ENCODE measurements at places on chromosomes 7 and 10.

GRCh38 chr10:93333278-93333978 is 148.7 kb downstream of the MYOF start:
- DNase-seq, result peak; percentile 71

GRCh38 chr7:99129001-99129400 is 14.9 kb downstream of the SMURF1 start:
- DNase-seq, result no peak

- DNase-seq, result no peak
These were observed 36.6 kb upstream of the BHLHA15 start for GRCh38 chr7:98174334-98175259.

GRCh38 chr10:7887174-7887816 is 69.0 kb downstream of the TAF3 start:
- DNase-seq, result no peak

- peak; percentile 44 for DNase-seq
These were observed 3.7 kb downstream of the ELOVL3 start for GRCh38 chr10:102229810-102230263.

GRCh38 chr7:150801242-150801945 is 825 bp downstream of the TMEM176A start:
- DNase-seq, result no peak

GRCh38 chr7:82715344-82715743 is 271.8 kb upstream of the CACNA2D1 start:
- no peak for DNase-seq

- DNase-seq, result no peak
These were observed 18.1 kb upstream of the CAMK2G start for GRCh38 chr10:73892310-73893030.

DNA sequence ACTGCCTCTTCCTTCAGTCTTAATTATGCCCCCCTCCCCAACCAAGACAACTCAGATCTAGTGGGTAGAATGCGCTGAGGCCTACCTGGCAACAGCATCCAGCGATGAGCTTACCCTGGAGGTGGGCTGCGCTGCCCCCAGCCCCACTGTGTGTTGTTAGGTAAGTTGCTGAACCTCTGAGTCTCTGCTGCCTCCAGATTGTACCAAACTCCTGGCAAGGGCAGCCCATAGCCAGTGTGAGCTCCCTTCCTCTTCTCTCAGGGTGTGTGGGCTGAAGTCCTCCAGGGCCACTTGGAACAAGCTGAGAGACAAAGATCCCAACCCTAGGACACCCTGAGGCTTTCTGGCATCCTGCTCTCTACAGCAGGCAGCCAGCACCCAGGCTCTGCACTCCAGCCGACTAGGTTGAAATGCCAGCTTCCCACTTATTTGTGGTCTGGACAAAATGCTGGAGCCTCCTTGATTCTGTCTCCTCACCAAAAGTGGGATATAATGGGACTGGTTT is 135.3 kb downstream of the ARHGAP22 start:
- DNase-seq, result no peak

- no peak for DNase-seq
These were observed 105.4 kb downstream of the ODAD2 start for GRCh38 chr10:27893358-27893954.

DNA sequence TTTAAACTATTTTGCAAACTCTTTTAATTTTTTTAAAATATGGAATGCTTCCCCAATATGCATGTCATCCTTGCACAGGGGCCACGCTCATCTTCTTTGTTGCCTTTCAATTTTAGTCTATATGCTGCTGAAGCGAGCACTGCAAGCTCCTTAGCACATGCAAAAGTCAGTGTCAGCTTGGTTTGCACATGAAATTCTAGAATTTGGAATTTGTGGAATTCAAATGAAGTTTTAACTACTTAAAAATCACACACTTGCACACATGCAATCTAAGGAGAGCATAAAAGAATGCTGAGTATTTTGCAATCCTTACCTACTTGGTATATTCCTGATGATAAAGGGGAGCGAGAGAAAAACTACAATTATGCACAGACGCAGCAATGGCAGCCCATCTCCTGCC is 78.3 kb upstream of the ATP6V0A4 start:
- DNase-seq, result no peak

GRCh38 chr7:90181485-90181884 is 27.2 kb downstream of the STEAP1 start:
- DNase-seq, result no peak

DNA sequence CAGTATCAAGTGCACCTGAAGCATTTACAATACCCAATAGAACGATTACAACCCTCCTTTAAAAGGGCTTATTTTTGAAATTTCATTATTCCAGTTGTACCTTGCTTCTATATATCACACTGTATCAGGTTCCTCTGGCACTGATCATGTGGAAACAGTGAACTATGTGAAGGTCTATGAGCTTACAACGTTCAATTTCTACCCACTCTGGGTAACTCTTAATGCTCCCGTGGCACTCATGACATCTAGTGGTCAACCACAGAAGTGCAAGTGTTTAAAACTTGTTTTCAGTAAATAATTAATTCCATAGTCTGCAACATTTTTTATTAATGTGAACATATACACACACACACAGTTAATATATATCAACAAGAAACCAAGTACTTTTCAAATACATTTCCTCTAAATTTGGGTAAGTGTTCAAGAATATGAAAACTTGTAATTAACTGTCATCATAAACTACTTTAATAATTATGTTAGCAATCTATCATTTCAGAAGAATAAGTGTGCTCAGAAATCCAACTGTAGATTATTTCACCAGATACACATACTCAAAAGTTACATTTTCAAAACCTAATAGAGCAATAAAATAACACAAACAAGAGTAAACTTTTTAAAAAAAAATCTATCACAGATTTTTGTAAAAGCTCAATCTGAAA is 61.0 kb downstream of the MPP7 start:
- peak; percentile 0 for DNase-seq

DNA sequence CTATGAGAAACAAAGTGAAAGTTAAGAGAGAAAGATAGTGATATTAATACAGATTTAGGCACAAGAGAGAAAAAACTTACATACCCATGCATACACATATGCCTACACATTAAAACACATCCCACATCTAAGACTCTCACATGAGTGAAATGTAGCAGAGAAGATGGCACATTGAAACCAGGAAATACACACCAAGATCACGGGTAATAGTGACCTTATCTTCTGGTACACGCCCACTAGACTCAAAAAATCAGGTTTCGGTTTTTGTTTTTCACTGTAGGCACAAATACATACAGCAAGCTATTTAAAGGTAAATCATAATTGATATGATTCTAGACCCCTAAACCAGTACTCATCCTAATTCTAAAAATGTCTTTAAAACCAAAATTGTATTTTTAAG is 225.2 kb upstream of the TAC1 start:
- DNase-seq, result no peak

DNA sequence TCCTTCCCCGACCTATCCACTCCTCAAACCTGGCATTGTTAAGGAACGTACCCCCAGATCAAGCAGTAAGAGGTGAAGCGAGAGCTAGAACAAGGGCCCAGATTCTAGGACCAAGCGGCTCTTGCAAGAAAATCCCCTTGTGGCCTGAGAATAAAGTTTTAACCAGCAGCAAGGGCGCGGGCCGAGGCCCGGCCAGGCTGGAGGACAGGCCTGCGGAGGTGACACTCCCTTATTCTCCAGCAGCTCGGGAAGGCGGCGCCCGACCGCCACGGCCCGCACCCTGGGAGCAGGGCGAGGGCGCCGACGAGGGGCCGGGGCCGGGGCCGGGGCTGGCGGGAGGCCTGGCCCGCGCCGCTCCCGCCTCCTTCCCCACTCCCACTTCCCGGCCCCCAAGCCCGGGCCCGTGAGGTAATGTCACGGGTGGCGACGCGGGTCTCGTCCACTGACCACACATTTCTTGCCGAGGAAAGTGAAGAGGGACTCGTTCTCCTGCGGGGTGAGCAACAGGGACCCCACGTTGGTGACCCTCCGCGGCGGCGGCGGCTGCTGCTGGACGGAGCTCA is 551 bp downstream of the WASL start:
- no peak for DNase-seq

DNA sequence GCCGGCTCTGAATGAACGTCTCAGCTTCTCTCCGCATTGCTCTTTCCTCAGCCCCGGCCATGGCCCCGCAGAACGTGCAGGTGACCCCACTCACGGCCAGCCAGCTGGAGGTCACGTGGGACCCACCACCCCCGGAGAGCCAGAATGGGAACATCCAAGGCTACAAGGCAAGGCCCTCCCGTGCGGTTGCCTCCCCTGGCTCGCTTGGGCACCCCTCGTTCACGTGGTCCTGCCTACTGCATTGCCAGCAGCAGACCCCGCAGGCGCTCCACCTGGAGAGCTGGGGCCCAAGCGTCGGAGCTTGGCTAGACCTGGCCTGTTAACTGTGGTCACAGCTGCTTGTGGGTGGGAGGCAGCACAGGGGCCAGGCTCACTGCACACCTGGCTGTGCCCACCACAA is 476.3 kb upstream of the FOXK1 start:
- no peak for DNase-seq

GRCh38 chr10:18217577-18217976 is 77.4 kb downstream of the CACNB2 start:
- DNase-seq, result no peak

DNA sequence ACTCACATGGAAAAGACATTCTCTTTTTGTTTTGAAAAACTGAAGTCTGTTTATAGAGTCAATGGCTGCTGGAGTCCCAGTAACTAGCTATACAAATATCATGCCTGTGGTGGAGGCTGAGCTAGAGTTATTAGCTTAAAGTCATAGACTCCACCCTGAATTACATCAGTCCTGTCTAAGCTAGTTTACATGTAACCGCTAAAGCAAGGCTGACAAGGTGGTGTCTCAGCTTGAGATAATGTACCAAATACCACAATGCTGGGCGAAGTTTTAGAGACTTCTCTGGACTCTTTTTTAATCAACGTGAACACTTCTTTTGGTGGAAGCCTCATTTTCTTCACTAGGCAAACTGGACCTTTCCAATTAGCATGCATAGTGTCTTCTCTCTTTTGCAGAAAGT is 219.4 kb downstream of the ANK3 start:
- DNase-seq, result no peak

DNA sequence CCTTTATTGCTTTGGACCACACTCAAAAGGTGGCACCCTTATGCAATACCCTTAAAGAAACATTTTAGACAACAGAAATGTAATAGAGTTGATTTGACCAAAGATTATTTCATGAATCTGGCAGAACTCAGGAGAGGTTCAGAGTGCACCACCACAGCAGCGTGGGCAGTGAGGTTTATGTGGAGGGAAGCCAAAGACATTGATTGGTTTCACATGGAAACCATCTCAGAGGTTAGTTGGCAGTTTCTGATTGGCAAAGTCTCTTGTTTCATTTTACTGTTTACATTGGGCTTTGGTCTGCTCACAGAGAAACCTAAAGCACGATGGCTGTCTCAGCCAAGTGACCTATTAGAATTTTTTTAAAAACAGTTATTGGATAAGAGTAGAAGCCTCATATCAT is 101.3 kb downstream of the SDHAF3 start:
- no peak for DNase-seq

GRCh38 chr7:5595545-5596045 is 172.0 kb upstream of the TNRC18 start:
- no peak for DNase-seq

- DNase-seq, result no peak
These were observed 166.8 kb downstream of the C1GALT1 start for GRCh38 chr7:7349156-7349555.

GRCh38 chr7:113677811-113678210 is 241.0 kb downstream of the PPP1R3A start:
- DNase-seq, result no peak

GRCh38 chr10:71213761-71214440 is 1.5 kb downstream of the UNC5B start:
- peak; percentile 16 for DNase-seq

DNA sequence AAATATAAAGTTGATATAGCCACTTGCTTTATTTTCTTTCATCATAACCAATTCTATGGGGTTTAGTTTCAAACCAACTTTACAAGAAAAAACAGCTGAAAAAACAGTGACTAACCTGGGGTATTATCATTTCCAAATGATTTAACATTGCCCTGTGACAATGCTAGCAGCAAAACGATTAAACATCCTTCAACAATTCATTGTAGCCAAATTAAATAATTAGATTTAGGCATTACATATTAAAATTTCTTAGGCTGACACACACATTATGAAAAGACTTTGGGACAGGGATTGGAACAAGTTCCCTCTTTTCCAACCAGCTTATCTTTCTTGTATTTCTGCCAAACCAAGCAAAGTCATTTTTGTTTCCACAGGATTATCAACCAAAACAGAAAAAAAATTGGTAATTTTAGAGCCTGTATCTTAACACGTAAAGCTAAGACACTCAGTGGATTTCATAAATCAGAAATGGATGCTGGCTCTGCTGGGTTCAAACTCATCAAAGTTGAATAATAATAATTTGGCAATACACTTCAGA is 84.0 kb downstream of the SEMA3D start:
- DNase-seq, result no peak

DNA sequence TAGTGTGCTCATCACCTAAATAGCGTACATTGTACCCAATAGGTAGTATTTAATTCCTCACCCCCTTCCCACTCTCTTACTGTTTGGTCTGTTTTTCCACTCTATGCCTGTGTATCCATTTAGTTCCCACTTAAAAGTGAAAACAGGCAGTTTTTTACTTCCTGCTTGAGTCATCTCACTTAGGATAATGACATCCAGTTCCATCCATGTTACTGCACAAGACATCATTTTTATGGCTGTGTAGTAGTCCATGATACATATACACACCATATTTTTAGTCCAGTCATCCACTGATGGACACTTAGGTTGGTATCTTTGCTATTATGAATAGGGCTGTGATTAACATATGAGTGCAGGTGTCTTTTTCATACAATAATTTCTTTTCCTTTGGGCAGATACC is 10.1 kb downstream of the STK17A start:
- no peak for DNase-seq

DNA sequence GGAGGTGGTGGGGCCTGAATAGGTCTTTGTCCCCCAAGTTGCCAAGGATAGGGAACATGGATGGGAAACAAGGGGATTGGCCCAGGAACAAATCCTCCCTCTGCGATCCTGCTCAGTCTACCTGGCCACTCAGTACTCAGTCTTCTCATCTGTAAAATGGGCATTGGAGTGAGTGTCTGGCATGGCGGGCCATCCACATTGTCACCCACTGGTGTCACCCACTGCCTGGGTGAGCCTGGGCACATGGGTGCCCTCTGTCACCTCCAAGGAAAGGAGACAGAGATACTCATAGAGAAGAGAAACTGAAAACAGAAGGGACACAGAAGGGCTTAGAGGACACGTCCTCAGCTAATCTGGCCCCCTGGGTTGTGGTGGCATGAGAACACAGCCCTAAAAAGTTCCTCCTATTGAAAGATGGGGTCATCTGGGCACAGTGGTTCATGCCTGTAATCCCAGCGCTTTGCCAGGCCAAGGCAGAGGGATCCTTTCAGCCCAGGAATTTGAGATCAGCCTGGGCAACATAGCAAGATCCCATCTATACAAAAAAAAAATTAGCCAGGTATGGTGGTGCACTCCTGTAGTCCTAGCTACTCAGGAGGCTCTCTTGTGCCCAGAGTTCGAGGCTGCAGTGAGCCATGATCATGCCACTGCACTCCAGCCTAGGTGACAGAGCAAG is 12.5 kb upstream of the TNRC18 start:
- DNase-seq, result no peak

DNA sequence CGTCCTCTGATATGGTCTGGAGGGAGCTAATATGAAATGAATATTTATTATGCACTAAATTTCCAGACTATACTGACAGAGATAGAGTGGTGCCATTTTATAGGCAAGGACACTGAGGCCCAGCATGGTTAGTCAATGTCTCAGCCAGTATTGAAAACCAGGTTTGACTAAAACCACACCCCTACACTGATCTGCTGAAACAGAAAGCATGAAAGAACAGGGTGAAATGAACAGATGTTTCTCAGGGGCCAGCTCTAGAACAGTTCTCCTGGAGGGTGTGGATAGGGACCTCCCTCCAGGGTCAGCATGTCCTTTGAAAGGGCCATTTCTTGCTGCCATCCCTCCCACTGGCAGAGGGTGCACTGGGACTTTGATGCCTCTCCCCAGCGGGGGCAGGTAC is 700.5 kb downstream of the GRID1 start:
- no peak for DNase-seq

All from NCI-H748 treated with DMSO at 0.1 percent for 48 hours (cell line).